ENCODE measurements at places on chromosomes 16 and 17.

GRCh38 chr16:75060723-75061122, 55.9 kb downstream of the LDHD start:
- DNase-seq: no peak

- DNase-seq: no peak
These were observed 107.6 kb downstream of the TTC19 start for GRCh38 chr17:16107165-16107770.

DNA sequence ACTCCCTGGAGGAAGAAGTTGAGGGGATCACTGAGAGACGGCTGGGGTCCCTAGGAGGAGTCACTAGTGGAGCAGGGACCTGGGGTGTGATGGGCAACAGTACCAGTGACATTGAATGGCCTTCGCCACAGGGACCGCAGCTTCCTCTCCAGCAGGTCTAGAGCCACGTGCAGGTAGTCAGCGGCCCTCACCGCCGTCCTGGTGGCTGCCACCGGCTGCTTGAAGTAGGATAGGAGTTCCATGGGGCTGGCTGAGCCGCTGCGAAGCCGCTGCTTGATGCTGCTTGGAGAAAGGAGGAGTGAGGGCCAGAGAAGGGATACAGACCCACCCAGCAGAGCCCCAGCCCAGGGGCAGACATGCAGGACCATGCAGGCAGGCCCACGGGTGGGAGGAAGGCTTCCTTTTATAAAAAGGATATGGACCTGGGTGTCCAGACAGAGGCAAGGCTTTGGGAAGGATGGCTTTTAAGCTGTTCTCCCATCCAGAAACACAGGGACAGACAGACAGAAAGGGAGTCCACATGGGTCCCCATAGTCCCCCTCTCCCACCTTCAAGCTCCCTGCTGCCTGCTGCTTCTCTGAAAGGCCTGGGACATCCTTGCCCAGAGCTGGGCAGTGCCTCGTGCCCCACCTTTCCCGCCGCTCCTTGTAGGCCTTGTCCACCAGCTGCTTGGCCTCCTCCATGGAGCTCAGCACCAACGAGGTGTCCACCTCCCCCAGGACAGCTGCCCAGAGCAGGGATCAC, 827 bp downstream of the MPO start:
- no peak for DNase-seq

- DNase-seq: no peak
These were observed 524.4 kb upstream of the CDH5 start for GRCh38 chr16:65842067-65842466.

DNA sequence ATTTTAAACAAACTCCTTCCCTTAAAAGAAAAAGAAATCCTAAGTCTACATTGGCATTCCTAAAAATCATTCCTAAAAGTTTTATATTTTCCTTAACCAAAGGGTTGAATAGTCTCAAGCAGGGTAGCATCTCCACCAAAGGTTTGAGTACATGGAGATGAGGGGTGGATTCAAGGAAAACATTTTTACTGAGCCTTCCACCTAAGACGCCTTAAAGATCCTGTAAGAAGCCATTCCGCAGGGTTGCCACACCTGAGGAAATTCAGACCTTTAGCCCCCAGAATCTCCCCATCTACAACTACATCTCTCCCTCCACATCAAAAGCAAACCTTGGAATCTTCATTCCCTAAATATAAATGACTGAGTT, 7.7 kb upstream of the AKTIP start:
- DNase-seq: no peak

GRCh38 chr16:57127037-57127763, 34.8 kb downstream of the CPNE2 start:
- DNase-seq: no peak

DNA sequence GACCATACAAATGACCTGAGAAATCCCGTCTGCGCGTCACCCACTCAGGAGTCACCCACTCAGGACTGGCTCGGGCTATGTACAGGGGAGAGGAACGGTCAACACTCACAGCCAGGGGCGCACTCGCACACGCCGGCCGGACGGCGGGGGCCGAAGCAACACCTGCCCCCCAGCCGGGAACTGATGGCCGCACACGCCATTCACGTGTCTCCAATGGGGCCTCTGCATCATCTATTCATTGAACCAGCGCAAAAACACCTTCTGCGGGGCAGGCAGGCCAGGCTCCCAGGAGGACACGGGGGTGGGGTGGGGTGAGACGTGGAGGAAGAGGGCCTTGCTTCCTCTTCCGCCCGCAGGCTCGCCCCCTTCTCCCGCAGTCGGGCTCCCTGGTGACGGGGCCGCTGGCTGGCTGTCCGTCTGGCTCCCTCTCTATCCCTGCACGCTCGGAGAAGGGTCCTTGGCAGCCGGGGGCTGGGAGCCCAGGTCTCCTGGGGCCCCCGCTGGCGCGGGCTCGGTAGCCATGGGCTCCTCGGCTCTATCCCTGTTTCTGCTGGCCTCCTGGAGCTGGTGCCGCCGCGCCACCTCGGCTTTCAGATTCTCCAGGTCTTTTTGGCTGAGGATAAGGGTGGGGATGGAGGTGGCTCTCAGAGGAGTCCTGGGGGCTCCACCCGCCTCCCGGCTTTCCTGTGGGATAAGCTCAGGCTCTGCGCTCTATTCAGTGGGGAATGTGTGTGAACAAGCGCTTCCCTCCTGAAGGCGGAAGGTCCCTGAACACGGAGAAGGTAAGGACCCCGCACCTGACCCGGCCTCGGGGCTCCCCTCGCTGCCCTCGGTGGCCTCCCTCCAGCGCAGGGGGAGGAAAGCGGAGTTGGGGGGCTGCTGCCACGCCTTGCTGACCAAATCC, 21.1 kb downstream of the CLUH start:
- DNase-seq: no peak

DNA sequence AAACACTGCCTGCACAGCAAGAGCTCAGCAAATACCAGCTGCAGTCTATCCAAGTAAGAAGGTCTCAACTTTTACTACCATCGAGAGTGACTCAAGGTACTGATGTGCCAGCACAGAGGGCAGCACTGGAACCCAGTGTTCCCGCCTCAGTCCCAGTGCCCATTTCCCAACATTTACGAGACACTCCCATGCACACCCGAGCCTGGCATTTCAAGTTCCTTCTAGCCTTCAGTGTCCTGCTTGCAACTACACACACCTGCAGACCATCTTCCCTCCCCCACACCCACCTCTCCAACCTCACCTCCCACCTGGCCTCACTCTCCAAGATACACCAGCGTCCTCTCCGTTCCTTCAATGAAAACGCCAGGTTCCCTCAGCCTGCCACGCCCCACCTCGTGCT, 3.2 kb downstream of the KLHDC4 start:
- no peak for DNase-seq

- DNase-seq: no peak
These were observed 115.0 kb downstream of the MGAT5B start for GRCh38 chr17:76983075-76983775.

DNA sequence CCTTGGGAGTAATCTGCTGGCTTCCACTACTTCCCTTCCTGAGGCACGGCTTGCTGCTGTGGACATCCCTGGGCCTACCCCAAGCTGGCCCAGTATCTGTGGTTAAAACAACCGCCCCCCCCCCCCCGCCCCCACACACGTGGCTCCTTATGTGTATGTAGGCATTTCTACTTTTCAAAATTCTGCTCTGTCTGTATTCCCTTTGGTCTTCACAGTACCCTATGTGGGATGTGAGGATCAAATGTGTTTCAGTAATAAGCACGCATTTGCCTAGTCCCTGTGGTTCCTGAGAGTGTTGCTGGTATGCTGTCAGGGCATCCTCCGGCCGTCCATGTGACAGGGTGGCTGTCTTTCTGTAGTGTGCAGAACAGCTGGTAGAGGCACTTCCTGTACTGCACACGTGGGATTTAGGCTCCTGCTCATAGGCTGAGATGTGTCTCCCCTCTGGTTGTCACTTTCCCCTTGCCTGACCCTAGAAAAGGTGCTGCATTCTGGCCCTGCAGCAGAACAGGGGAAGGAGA, 2.2 kb downstream of the NT5M start:
- no peak for DNase-seq

DNA sequence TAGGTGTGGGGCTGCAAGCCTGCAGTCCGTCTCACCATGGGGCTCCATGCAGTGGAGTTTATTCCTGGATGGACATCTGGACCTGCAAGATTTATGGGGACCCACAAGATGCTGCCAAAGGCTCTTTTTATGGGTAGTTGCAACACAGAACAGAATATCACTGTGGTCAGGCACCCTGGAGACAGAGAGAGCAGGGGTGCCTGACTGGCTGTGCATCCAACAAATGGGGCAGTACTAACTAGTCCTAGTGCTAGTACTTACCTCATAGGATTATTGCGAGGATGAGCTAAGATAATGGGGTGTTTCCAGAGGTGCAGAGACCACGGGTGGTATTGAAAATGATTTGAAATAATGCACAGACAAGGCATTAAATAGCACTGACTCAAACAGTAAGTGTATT, 42.4 kb upstream of the MMP2 start:
- DNase-seq: no peak

DNA sequence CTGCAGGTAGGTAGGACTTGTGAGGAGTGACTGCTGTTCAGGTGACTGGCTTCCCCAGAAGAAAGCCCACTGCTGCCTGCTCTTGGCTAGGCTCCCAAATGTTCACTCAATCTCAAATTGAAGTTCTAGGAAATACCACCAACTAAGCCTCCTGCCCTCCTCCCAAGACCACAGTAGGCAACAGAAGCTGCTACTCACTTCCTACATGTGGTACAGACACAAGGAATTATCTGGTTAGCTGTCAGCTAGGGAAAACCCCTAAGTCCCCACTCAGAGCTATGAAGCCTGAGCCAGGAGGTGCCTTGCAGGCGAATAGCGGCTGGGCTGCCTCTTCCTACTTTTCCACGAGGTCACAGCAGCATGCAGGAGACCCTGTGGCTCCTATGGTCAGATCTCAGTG, 4.9 kb downstream of the FBXO39 start:
- DNase-seq: no peak

GRCh38 chr16:23121024-23121423, 28.2 kb downstream of the USP31 start:
- no peak for DNase-seq

DNA sequence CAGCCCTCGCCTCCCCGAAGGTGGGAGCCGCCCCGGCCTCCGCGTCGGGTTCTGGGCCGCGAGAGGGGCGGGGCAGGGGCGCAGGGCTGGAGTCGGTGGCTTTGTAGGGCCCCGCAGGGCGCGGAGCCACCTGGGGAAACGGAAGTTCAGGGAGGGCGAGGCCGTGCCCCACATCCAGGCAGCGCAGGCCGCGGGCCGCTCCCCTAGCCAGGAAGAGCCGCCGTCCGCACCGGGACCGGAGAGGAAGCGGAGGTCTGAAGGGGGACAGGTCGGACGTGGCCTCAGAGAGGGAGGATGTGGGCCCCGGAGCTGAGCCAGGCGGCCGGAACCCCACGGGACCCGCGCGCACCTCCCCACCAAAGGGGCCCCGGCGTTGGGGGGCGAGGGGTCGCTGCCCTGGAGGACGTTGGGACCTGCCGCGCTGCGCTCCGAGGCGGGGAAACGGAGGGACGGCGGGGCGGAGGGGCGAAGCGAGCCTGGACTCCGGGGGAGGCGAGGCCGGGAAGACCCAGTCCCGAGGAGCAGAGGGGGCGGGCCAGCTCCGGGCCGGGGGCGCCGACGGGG, 482 bp upstream of the SLC16A3 start:
- DNase-seq: peak; percentile 60

DNA sequence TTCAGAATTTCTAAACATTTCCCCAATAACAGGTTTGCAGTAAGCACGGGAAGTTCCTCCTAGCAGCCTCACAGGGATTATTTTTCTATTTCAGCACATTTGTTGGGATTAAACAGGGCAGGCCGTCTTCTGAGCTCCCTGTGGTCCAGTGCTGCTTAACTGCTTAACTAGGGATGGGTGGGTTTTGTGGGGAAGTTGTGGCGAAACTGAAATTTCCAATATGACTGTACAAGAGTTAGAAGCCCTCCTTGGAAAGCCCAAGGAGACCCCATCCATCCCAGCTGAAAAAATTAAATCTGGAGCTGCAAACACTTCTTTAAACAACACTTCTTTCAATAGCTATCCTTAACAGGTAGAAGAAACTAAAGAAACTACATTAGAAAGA, 22.2 kb downstream of the FAM117A start:
- no peak for DNase-seq

DNA sequence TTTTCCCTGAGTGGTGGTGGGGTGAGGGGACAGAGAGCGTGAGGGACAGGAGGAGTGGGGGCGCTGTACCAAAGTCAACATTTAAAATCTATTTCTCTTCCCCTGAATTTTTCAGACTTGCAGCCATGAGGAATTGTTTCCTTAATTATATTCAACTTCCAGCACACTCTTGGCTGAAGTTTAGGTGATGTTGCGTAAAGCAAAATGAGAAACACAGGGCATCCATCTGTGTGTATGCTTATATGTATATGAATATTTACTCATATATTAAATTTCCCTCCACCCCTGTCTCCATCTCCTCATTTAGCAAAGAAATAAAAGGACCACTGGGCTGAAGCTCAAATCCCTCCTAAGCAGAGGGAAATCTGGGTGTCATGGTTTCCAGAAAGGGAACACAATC, 218.1 kb downstream of the XYLT1 start:
- no peak for DNase-seq
